ENCODE measurements at places on chromosomes 2 and 18. TPM values are rescaled to one million over a fixed set of nuclear protein-coding genes. Genes with fewer than 3 reads are reported as not detected.
A peak's percentile ranks its signal among the peaks of the same experiment; 100 is the strongest.

- DNase-seq = no peak
Observed at GRCh38 chr2:126855606-126856005, 43.1 kb upstream of the TEX51 start.

- peak; percentile 79 for DNase-seq
Observed at GRCh38 chr2:206642075-206643025, at the start of gene FAM237A. TSS of gene FAM237A (plus strand) at chr2:206642487. CDS start at chr2:206644237, 1,750 bp downstream.

DNA sequence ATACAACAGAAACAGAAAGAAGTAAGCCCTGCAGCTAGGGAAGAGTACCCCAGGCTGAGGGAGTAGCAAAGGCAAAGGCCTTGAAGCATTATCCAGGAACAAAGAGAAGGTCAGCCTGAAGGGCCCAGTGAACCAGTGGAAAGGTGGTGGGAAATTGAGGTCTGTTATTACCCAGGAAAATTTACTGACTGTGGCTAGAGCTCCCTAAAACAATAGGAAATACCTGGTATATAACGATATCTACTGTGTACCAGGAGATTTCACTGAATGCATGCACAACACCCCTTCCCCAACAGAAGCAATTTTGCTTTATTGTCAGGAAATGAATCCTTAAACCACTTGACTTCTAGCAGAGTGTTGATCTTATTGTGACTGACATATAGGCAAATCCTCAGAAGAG is 365.3 kb downstream of the ERBB4 start:
- no peak for DNase-seq

DNA sequence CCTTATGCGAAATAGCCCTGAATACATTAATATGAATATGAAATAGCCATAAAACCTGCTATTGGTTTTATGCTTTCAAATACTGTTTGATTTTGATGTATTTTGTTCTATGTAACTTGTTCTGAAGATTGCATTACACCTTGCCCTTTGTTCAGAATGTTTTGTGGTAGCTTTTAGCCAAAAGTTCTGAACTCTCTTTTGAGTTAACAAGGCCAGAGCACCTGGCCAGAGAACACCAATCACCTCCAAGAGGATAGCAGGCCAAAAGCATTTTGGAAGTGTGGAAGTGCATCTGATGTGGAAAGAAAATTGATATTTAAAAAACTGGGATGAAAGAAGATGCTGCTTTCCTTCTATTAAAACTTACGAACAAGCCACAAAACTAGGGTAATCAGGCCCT is 86.6 kb upstream of the PGAP1 start:
- no peak for DNase-seq

DNA sequence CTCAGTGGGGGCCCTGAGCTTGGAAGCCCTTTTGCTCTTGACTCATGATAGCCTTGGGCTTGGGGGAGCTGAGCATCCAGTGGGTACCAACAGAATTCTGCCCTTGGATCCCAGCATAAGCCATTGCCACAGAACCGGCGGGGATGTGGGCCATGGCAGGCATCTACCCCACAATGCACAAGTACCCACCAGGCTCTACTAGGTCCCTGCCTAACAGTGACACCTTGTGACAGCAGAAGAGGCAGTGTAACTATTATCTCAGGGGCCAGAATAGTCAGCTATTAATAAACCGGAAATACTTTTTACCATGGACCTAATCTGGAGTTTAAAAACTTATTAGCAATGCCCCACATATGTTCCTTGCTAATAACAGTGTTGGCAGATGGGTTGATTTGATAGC is 397.2 kb downstream of the TMEM182 start:
- DNase-seq = no peak

DNA sequence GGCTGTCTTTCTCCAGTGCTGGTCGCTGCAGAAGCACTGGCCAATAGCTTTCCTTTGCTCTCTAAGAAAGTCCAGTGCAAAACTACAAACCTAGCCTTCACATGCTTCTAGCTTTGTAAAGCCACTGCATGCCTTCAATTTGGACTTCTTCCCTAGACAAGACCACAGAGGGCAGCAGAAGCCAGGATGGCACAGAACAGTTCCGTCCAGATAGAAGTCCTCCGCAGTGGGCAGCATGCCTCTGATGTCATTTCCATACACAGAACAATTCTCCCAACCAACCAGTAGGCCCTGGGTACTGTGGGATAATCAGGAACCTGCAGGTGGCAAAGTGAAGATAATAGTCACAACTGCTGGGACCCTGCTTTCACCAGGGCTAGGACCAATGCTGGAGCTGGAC is 3.3 kb downstream of the ST6GAL2 start:
- DNase-seq = no peak

The FOXD4L1 gene
- 0.17 TPM for total RNA-seq

The IGFBP5 gene
- 6.1 TPM for total RNA-seq

The CNGA3 gene
- not detected for total RNA-seq

The SLC4A5 gene
- not detected for total RNA-seq

The CDCA7 gene
- total RNA-seq = 13.2 TPM

Measured in dermis blood vessel endothelial cell (primary cell).